Right atrium auricular region (tissue), 2 donors: ENCODE measurements at places on chromosomes 5 and 9.
A peak's percentile ranks its signal among the peaks of the same experiment; 100 is the strongest.

DNA sequence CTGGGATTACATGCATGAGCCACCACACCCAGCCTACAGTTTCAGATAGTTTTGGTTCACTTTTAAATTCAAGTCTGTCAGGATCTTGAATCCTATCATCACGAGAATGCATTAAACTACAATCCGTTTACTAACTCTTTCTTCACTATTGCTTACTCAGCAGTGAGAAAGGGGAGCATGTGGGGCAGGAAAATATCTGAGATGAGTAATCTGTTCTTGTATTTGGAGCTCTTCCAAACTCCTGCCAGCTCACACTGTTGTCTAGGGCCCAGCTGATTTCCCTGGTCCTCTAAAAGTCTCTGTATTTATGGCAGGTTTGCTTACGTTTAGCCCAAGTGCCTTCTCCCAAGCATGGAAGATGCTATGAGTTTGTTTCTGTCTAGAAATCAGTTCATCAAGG, 152.2 kb downstream of the FGF18 start:
- no peak for DNase-seq

DNA sequence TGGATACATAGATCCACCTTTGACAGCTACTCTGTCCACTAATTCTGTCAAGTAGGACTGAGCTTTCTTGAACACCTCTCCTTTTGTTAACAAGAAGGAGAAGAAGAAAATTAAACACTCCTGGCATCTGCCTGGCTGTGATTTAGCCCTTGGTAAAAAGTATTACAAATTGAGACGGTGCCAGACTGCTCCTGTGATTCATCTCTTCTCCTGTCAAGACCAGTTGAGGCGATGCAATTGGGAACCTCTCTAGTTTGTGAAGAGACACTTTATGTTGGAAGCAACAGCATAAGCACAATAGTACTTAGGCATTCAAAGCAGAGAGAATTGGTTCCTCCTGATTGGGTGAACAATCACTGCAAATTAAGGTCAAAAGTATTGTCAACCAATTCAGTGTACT, 72.7 kb downstream of the GHR start:
- no peak for DNase-seq

DNA sequence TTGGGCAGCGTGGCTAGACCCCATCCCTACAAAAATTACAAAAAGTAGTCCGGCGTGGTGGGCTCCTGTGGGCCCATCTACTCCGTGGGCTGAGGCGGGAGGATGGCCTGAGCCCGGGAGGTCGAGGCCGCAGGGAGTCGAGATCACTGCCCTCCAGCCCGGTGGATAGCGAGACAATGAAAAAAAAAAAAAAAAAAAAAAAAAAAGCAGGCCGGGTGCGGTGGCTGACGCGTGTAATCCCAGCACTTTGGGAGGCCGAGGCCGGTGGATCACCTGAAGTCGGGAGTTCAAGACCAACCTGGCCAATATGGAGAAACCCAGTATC, 110.5 kb upstream of the LPCAT1 start:
- no peak for DNase-seq

GRCh38 chr5:54443270-54443669, 12.2 kb upstream of the HSPB3 start:
- no peak for DNase-seq

DNA sequence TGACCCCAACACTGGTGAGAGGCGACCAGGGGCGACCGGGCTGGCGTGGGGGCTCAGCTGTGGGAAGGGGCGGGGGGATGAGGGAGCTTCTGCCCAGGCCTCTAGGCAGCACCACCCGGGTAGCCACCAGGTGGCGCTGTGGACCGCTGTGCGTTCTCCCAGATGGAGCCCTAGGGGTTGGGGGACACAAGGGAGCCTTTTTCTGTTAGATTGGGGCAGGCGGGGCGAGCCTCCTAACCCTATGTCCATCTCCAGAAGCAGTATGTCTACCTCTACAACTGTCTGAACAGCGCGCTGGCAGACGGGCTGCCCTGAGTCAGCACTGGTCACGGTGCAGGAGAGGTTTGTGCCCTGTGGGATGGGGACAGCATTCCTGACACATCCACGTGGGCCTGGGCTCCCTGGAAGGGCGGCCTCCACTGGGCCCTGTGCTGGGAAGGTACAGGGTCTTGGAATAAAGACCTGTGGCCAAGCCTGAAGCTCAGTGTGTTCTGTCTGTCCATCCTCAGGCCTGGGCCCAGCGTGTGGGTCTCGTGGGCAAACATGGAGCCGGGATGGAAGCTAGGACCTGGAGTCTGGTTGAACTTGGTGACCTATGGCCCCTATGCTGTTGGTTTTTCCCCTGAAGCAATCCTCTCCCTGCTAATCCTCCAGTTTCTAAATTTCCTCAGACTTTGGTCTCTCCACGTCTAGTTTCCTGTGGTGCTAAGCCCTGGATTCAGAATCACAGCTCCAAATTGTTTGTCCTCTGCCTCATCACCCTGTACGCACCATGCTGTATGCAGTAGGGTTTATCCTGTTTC, 23.1 kb upstream of the SPTLC1 start:
- peak; percentile 66 for DNase-seq

DNA sequence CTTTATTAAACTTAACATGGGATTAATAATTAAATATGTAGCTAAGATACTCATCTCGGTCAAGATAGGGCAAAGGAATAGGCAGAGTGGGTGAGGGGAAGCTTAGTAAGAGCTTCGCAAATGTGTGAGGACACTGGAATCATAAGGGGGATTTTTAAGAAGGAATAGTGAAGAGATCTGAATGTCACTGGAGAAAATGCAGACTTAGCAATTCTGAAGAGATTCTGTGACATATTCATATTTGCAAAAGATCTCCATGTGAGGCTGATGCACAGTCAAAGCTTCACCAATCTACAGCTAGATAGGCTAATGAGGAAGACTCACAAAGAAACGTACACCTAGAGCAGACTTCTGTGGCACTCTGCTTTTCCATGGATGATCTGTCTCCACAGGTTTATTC, 1202.8 kb upstream of the CDH6 start:
- no peak for DNase-seq

DNA sequence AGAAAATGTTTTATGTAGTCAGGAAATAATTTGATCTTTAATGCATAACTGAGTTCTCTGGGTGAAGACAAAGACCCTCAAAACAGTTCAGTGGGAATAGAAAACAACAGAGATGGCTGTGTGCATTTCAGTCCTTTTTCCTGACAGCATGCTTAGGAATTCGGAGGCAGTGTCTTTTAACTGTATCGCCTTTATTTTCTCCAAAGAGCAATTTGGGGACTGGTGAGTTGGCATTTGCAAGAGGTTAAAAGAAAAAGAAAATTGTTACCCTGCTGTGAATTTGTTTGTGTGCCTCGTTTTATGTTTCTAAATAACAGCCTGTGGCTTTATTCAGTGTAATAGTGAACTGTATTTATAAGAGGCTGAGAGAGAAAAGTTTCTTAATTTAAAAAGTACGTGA, 227.8 kb upstream of the DMAC1 start:
- no peak for DNase-seq

- DNase-seq: no peak
Measured at GRCh38 chr9:32854271-32854670, 70.9 kb downstream of the TMEM215 start.

DNA sequence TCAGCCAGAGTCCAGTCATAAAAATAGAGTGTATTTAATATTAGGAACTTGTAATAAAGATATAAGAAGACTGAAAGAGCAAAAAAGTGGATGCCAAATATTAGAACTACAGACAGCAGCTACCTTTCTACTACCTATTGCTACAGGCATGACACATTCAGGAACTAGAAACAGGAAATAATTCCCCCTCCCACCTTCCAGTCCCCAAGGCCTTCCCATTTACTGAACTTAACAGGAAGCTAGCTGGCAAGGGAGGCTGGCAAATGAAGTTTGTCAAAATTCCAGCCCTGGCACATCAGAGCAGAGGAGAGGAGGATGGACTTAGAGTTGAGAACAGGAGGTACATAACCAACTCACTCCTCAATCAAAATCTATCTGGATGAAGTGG, 50.2 kb upstream of the RIC1 start:
- DNase-seq: no peak

- no peak for DNase-seq
Measured at GRCh38 chr9:132486706-132487350, 76.8 kb downstream of the CFAP77 start.

- no peak for DNase-seq
Measured at GRCh38 chr5:78647838-78648358, 674 bp downstream of the LHFPL2 start.

DNA sequence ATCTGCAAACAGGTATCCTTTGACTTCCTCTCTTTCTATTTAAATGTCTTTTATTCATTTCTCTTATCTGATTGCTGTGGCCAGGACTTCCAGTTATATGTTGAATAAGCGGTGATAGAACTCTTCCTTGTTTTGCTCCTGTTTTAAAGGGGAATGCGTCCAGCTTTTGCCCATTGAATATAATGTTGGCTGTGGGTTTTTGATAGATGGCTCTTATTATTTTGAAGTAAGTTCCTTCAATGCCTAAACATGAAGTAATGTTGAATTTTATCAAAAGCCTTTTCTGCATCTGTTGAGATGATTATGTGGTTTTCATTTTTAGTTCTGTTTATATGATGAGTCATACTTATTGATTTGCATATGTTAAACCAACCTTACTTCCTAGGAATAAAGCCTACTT, 300.5 kb upstream of the CTNND2 start:
- DNase-seq: no peak

- peak; percentile 63 for DNase-seq
Measured at GRCh38 chr5:133052317-133053175, 733 bp downstream of the HSPA4 start.

DNA sequence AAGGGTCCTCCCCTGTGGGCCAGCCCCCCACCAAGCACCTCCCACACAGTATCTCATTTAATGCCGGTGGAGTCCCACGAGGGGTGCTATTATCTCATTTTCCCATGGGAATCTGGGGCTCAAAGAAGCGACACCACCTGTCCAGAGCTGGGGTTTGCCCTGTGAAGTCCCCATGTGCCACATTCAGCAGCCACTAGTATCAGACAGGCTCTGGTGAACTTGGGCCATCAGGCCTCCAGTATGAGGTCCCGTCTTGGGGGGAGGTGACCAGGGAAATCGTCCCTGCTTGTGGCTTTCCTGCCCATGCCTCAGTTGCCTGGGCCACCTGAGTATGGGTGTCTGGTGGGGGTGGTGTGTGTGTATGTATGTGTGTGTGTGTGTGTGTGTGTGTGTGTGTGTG, 222.7 kb downstream of the PBX3 start:
- no peak for DNase-seq

DNA sequence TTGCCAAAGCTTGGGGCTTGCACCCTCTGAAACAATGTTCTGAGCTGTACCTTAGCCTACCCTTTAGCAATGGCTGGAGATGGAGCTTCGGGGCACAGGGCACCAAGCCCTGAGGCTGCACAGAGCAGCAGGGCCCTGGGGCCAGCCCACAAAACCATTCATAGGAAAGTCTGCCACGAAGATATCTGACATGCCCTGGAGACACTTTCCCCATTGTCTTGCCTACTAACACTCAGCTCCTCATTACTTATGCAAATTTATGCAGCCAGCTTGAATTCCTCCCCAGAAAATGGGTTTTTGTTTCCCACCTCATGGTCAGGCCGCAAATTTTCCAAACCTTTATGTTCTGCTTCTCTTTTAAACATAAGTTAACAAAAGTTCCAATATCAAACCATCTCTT, 105.7 kb downstream of the DTWD2 start:
- DNase-seq: no peak

DNA sequence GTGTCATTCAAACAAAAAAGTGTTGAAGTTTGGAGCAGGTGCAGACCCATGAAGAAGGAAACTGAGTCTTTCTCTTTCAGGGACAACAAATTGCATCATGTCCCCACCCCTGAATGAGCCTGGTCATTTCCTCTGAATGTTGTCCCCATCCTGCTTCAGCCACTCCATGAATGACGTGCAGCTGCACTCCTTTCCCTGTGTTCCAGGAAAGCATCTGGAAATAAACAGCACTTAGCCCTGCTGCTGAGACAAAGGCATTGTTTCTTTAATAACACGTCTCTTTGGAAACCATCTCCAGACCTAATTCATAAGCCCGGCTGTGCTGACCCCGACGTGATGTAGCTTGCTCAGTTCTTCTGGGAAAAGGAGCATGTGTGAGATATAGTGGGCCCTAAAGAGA, 682.3 kb downstream of the BRINP1 start:
- no peak for DNase-seq

DNA sequence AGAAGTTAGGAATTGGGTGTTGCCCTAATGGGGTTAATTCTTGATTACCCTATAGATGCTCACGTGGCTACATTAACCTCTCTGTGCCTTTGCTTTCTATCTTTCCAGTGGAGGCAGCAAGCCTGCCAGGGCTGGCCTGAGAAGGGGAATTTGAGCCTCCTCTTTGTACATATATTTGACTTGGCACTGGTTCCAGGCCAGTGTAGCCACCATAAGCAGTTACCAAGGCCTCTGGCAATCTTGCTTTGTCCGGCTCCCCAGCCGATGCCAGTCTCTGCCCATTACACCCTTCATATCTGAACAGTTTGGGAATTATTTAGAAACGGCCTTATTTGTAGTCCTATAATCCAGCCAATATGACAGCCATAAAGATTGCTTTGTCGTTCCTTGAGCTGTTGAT, 58.6 kb upstream of the PPARGC1B start:
- no peak for DNase-seq

DNA sequence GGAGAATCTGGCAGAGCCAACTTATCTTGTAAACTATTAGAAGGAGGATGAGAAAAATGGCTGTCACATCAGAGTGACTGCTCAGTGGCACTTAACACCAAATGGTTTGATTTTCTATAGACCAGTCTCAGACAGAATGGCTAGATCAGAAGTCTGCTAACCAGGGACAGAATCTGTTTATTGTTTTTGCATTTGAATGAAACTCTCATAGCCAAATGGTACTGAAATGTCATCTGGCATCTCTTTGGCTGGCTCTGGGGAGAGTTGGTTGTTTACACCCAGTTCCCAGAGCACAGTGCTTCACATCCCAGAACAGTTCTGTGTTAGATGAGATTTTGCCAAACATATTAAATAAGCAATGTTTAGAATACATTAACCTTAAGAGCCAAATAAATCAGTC, 106.6 kb upstream of the HMHB1 start:
- no peak for DNase-seq

GRCh38 chr9:113488071-113488470, 24.5 kb downstream of the RGS3 start:
- no peak for DNase-seq

GRCh38 chr5:90055831-90056328, 353.7 kb downstream of the CETN3 start:
- DNase-seq: no peak

- DNase-seq: no peak
Measured at GRCh38 chr9:126625329-126626126, 11.8 kb downstream of the LMX1B start.

DNA sequence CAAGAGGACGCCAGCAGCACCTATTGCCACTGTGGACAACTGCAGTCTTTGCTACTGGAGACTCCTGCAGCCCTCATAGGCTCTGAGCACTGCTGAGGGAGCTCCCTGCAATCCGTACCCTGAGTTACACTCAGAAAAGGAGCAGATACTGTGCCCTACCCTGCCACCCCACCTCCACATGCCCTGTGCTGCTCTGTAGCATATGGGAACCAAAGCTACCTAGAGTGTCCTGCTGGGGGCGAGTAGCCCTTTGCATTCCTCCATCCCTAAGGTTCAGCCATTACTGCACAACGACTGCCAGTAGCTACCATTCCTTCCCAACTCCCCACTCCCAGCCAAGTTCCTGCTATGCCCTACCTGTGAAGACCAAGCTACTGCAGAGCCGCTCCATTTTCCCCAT, 90.2 kb upstream of the SNCAIP start:
- no peak for DNase-seq
